H1 (cell line): ENCODE measurements at places on chromosomes 1 and 21.

DNA sequence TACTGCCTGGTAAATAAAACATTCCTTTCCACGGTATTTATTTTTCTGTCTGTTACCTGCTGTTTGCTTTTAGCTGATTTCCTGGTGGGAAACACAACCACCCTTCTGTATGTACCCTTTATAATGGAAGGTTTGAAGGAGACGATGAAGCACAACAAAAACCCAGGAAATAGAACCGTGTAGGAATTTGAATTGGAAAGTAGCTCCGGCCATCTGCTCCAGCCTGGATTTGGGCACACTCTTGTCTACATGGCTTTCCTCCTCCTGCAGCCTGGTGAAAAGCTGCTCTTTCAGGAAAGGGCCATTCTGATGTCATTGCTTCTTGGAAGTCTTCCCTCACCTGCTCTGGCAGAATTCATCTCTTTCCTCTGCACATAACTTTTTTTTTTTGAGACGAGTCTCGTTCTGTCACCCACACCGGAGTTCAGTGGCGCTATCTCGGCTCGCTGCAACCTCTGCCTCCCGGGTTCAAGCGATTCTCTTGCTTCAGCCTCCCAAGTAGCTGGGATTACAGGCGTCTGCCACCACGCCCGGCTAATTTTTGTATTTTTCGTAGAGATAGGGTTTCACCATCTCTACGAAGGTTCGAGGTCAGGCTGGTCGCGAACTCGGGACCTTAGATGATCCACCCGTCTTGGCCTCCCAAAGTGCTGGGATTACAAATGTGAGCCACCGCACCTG lies 2.7 kb downstream of the AK4 start:
- no peak for DNase-seq

GRCh38 chr1:169110689-169111447 lies 4.4 kb downstream of the ATP1B1 start:
- DNase-seq, result no peak

- DNase-seq, result peak; percentile 70
Measured at GRCh38 chr1:25568090-25568833, 24.9 kb downstream of the LDLRAP1 start.

DNA sequence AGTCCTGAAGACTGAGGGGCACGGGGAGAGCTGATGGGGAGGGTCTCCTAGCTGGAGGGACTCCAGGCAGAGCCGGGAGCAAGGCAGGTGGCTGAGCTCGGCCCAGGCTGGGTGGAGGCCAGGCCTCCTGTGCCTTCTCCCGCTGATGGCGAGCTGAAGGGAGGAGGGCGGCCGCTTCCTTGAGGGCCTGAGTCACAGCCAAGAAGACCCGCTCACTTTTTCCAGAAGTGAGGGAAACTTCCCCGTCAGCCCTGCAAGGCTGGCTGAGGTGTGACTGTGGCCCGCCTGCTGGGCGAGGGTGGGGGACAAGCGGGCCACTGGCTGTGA lies 1.7 kb upstream of the VWA1 start:
- DNase-seq, result no peak

GRCh38 chr1:70455291-70455690 lies 44.2 kb downstream of the CTH start:
- no peak for DNase-seq

DNA sequence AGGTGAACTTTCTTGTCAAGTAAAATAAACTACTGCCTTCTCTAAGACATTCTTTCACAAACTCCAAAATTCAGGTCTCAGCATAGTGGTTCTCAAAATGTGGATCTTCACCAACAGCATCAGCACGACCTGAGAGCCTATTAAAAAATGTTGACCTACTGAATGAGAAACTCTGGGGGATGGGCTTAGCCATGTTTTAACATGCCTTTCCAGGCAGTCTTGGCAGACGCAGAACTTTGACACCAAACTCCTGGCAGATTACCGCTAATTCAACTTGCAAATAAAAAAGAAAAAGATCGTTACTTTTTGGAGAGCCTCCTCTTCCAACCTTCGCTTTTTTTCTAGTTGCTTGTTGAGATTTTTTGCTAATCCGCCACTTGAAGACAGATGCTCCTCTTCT lies 35.1 kb downstream of the ARHGAP29 start:
- no peak for DNase-seq

DNA sequence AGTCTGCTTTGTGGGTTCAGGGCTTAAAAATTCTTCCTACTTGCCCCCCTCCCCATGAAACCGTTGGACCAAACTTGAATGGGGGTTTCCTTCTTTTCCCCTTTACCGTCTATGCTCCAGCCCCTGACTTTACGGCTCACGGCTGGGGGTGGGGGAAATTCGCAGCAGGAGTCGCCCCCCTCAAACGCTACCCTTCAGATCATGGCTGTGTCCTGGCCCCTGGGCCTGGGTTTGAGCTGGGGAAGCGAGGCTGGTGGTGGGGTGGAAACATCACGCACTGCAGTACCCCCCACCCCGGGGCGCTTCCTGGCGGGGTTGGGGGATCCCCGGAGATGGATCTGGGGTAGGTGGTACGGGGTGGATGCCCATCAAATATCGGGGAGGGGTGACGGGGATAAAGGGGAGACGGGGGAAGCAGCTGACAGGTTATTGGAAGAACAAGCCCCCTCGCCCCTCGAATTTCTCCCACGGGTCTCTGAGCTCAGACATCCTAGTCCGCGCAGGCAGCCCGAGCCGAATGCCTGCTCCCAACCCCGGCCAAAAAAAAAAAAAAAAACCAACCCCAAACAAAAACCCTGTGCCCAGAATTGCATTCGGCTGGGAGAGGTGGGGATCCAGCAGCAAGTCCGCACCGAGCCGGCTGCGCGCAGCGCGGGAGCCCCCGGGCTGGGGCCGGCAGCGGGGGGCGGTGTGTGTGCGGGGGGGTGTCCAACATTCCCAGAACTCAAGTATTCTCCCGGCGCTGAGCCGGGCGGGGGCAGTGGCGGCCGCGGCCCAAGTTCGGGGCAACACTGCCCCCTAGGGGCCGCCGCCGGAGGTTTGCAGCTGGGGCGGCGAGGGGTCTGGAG lies 59.0 kb upstream of the ACOT11 start:
- peak; percentile 74 for DNase-seq

- DNase-seq, result no peak
Measured at GRCh38 chr1:209522826-209523225, 60.7 kb upstream of the CAMK1G start.

DNA sequence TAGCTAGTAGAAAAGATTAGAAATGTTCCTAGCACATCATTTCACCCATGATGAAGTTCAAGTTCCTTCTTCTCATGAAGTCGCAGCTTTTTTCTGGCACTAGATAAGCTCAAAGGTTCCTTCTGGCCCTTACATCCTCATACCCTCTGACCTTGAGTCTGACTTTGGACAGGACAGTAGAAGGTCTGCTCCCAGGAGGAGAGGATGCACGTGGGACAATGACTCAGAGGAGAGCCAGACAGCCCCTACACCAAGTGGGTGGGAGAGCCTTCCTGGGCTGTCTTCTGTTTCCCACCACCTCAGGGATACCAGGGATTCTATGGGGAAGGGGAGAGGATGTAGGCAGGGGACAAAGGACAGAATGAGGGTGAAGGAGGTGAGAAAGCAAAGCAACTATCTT lies 86.0 kb downstream of the HHIPL2 start:
- DNase-seq, result no peak

DNA sequence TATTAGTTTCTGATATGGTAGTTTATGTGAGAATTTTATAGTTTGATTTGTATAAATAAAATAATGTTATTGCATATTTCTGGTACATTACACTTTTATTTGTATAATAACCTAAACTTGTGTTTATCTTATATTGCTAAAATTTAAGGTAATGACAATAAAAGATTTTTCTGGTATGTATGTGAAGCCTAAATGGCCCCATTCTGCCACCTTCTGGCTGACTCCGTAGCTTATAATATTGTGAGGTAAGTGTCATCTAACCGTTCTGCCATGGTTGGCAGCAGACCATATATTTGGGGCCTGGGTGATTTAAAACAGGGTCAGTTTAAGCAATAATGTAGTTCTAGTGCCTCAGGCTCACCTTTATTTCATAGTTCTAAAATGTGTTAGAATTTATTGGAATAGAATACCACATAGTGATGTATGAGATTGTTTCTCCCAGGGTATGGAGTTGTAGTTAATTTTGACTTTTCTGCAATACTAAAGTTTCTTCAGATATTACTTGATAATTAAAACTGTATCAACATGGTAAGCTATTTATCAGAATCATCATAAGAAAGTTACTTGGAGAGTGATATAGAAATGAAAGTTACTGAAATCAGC lies 21.2 kb upstream of the PRKACB start:
- DNase-seq, result no peak

DNA sequence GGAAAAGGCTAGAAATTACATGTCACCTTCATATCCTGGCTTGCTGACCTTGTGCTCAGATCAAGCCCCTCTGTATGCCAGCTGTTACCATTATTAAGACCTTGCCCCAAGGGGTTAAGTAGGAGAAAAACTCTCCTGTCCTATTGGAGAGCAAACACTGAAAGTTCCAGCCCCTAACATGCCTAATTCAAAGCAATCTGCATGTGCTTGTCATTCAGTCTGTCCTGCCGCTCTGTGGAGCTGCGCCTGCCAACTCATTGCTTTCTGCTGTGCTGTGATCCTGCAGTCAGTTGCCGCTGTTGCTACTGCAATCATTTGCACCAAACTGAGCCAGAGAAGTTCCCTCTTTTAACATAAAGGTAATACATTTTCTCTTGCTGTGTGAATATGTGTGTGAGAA lies 113.4 kb downstream of the DISP1 start:
- peak; percentile 55 for DNase-seq

DNA sequence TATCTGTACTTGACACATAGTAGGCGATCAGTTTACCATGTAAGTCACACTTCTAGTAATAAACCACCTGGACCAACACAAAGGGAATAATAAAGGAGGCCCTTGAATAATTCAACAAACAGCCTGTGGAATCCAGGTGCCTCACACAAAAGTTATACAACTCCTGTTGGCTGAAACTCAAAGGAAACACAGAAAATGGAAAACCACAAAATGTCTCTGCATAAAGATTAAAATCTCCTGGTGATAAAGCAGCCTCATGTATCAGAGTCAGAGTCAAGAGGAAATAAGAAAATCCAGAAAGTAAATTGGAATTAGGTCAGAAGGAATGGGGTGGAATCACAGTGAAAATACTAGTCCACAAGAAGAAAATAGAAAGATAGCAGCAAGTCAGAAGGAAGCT lies 592.5 kb downstream of the NPHP4 start:
- no peak for DNase-seq

- no peak for DNase-seq
Measured at GRCh38 chr1:197284966-197285365, 16.9 kb downstream of the CRB1 start.

- DNase-seq, result no peak
Measured at GRCh38 chr21:33840771-33841170, 74.8 kb downstream of the ATP5PO start.

GRCh38 chr1:213375002-213375401 lies 324.0 kb downstream of the RPS6KC1 start:
- no peak for DNase-seq

- DNase-seq, result no peak
Measured at GRCh38 chr1:152953761-152954160, 6.8 kb downstream of the SPRR5 start.

- no peak for DNase-seq
Measured at GRCh38 chr1:198986036-198986435, 347.2 kb downstream of the PTPRC start.

- DNase-seq, result no peak
Measured at GRCh38 chr1:117576236-117576635, 29.6 kb upstream of the TENT5C start.

GRCh38 chr1:109786531-109787021 lies 22.9 kb upstream of the EPS8L3 start:
- DNase-seq, result no peak

DNA sequence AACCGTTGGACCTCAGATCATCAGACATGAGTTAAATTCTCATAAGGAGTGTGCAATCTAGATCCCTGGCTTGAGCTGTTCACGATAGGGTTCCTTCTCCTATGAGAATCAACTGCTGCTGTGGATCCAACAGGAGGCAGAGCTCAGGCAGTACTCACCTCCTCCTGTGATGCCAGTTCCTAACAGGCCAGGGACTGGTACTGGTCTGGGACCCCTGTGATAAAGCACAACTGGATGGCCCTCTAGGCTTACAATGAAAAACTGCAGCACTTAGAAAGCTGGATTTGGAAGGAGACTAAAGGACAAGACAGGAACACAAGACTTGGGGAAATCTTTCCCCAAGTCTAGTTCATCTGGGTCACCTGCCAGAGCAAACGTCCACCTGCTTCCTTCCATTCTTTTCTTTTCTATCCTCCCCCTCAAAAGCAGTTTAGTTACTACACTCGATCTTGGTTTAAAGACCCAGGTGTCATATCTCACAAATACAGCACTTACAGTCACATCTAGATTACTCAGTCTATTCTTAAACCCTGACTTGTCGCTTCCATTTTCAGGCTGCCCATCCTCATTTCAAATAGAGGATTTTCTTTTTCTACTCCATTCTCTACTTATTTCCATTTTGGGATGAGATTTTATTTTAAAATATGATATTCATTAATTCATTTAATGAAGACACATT lies 59.8 kb downstream of the PTPN14 start:
- no peak for DNase-seq

DNA sequence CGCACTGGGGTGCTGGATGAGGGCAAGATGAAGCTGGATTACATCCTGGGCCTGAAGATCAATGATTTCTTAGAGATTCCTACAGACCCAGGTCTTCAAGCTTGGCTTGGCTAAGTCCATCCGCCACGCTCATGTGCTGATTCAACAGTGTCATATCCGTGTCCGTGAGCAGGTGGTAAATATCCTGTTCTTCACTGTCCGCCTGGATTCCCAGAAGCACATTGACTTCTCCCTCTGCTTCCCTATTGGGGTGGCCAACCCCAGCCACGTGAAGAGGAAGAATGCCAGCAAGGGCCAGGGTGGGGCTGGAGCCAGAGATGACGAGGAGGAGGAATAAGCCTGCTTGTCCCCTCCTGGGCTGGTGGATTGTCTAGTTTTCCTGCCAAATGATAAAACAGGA lies 2.2 kb upstream of the CBR3 start:
- DNase-seq, result no peak

- DNase-seq, result no peak
Measured at GRCh38 chr1:173171152-173171551, 36.0 kb downstream of the TNFSF4 start.

DNA sequence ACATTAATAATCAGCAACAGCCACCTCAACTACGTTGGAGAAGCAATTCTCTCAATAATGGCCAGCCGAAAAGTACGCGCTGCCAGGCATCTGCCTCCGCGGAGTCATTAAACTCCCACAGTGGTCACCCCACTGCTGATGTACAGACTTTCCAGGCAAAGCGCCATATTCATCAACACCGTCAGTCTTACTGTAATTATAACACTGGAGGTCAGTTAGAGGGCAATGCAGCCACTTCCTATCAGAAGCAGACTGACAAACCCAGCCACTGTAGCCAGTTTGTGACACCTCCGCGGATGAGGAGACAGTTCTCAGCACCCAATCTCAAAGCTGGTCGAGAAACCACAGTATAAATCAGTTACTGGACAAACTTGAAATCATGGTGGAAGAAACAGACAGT lies 93.9 kb downstream of the KIF1B start:
- no peak for DNase-seq

- DNase-seq, result no peak
Measured at GRCh38 chr21:16476056-16476825, 746.5 kb downstream of the USP25 start.

DNA sequence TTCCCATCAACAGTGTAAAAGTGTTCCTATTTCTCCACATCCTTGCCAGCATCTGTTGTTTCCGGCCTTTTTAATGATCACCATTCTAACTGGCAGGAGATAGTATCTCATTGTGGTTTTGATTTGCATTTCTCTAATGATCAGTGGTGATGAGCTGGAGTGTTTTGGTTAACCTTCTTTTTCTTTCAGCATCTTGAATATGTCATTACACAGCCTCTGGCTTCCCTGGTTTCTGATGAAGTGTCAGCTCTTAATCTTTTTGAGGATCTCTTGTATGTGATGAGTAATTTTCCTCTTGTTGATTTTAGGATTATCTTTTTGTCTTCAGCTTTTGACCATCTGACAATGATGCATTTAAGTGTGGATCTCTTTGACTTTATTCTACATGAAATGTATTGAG lies 133.2 kb upstream of the GRIK3 start:
- no peak for DNase-seq
